ENCODE measurements at places on chromosomes 13 and 19. TPM values are rescaled to one million over a fixed set of nuclear protein-coding genes. Genes with fewer than 3 reads are reported as not detected.

Gene DMKN
- 1.7 TPM for total RNA-seq

Gene SOX1
- not detected for total RNA-seq

Gene CEACAM6
- total RNA-seq = not detected

Gene ADGRE3
- total RNA-seq = not detected

Gene TLE6
- 0.52 TPM for total RNA-seq

Gene DACT3
- total RNA-seq = 3.0 TPM

Gene LRRC4B
- not detected for total RNA-seq

Gene KLK13
- not detected for total RNA-seq

Gene IGFL2
- total RNA-seq = not detected

Gene TSHZ3
- total RNA-seq = 2.0 TPM

Gene COX6B2
- 0.57 TPM for total RNA-seq

Gene GPR12
- not detected for total RNA-seq

Gene ZNF227
- 17.9 TPM for total RNA-seq

Gene C1QTNF9
- not detected for total RNA-seq

Gene LRRC8E
- not detected for total RNA-seq

Gene PPP5C
- 87.4 TPM for total RNA-seq

Gene MISP
- total RNA-seq = not detected

Gene TIMM13
- total RNA-seq = 70.8 TPM

All from activated naive CD4-positive, alpha-beta T cell treated with anti-CD3 and anti-CD28 coated beads for 36 hours (primary cell).